LoVo (cell line): ENCODE measurements at places on chromosomes 7 and 10.

- DNase-seq: no peak
These were observed 52.5 kb downstream of the PRKAG2 start for GRCh38 chr7:151824373-151824933.

DNA sequence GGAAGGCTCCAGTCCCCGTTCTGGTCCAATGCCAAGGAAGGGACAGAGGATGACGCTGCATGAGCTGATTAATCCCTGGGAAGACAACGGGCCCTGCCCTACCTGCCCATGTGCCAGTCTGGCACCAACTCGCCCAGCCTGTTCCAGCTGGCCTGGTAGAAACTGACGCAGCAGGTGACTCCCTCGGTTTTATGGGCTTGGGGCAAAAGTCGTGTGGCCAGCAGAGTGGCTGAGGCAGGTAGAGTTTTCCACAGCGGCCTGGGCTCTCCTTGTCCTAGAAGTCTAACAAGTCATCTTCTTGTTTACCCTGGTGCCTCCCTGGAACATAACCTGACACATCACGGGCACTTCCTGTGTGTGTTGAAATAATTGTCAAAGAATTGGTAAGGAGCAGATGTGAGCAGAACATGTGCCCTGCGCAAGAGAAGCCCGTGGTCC, 20.4 kb upstream of the LMTK2 start:
- peak; percentile 93 for DNase-seq

DNA sequence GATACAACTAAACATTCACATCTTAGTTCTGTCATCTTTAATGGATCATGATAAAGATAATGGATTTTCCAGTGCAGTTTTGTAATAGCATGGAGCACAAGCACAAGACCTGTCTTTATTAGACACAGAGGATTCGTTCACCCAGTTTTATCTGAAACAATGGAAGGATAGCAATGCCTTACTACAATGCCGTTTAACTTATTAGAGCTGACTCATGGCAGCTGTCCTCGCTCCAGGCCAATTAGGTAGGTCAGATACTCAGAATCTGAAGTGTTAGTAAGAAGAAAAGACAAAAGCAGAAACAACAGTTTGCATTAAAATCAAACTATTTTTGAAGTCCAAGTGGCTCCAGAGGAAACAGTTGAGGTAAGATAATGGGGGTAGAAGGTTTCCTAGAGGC, 12.8 kb downstream of the OR13A1 start:
- no peak for DNase-seq

GRCh38 chr7:107025449-107026103, 18.9 kb upstream of the PRKAR2B start:
- DNase-seq: no peak

DNA sequence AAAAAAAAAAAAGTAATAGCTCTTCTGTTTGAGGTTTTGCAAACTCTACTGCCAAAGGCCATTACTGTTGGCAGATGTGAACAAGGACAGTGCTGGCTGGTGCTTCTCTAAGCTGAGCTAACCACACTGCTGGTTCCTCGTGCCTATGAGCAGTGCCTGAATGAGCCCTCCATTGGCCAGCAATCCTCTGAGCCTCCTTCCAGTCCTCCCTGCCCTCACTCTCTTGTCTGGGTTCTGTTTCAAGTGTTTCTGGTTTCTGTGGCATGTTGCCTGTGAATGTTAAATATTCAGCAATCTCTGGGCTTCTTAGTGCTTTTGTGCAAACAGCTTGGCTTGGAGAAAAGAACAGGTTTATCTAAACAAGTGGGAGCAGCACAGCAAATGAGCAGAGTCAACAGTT, 161.3 kb upstream of the AUTS2 start:
- DNase-seq: no peak

DNA sequence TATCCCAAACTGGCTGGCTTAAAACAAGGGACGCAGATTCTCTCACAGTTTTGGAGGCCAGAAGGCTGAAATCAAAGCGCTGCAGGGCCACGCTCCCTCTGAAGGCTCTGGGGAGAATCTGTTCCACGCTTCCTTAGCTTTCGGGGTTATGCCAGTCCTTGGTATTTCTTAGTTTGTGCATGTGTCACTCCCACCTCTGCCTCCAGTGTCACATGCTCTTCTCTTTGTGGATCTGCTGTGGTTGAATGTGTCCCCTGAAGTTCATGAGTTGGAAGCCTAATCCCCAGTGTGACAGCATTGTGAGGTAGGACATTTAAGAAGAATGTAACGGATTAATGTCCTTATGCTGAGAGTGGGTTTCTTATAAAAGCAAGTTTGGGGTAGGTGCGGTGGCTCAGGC, 29.4 kb upstream of the RHEB start:
- DNase-seq: no peak
